ENCODE measurements at places on chromosomes 11 and 22.

DNA sequence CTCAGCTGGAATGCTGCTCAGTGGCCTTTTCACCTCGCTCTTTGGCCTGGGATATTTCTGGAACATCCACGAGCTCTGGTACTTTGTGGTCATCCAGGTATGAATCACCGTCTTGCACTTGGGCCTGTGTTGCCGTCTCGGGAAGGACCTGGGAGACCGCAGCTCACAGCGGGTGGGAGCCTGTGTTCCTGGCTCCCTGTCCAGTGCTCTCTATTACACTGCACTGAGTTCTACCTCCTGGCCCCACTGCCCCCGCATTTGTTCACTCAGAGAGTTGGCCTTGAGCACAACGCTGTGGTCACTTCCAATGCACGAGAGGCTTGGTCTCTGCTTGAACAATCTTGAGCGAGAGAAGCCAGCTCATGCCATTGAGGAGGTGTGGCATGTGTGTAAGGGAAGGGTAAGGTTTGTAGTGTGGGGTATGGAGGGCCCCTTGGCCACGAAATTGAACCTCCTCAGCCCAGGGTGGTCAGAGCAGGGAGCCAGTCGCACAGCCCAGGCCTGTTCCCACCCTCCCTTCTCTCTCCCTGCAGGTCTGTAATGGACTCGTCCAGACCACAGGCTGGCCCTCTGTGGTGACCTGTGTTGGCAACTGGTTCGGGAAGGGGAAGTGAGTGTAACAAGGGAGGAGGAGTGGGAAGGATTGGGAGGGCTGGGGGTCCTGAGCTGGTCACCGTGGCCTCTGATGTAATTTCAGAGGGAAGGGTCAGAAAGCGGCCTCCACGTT lies 16.2 kb downstream of the SLC37A2 start:
- DNase-seq = no peak

DNA sequence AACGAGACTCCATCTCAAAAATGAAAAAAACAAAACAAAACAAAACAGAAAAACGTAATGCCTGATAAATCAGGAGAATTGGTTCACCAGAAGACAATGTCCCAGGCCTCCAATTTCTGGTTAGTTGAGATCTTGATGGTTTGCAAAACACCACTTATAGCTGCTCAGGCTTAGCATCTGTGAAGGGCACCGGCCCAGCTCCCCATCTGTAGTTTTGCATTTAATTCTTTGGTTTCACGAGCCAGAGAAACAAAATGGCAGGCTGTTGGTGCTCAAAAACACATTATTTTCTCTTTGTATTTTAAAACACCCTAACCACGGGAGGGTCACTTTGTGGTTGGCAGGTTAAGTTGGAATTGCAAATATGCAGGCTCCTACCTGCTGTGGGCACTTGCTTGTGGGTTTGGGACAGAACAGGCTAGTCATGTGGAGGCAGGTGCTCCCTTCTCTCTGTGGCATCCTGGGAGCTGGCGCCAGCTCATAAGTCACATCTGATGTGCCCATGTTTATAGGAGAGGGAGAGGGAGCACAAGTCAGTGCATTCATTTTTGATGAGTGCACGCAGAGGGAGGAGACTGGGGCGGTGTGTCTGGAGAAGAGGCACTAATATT lies 145.9 kb downstream of the CEP164 start:
- no peak for DNase-seq

DNA sequence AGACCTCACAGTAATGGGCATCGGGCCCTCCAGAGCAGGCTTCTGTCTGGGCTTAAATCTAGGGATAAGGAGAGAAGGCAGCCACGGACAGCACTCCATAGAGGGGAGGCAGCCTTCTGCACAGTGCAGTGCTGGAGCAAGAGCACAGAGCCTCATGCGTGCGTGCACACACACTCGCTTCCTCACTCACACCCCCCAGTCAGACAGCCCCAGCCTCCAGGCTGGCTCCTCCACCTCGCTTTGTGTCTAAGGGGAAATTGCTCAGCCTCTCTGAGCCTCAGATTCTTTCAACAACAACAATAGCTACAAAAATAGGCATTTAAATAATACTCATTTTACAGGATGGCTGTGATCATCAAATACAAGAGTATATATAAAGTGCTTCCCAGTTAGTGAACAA lies 26.7 kb upstream of the ETS1 start:
- no peak for DNase-seq

DNA sequence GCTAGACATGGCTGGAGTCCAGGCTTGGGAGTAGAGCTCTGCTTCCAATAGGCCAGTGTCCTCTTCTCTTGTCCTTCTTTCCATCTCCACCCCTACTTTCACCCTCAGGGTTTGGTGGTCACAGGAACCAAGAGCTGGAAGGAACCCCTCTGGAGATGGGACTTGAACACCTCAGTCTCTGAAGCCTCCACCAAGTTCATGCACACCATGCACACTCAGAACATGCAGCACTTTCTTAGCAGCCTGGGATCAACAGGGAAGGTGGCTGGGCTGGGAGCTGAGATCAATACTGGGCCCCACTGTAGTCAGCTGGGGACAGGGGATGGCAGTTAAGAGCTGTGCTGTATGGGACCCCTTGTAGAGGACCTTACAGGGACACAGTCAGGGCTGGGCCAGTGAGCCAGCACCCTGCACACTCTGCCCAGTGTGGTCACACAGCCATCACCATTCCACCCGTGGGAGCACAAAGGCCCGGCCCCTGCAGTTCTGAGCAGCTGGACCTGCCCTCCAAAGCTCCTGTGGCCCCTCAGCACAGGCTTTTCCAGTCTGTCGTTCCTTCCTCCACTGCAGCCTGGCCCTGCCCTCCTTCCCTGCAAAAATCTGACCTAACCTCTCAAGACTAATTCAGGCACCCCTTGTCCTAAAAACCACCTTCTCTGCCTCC lies 47.7 kb downstream of the GAB4 start:
- no peak for DNase-seq

DNA sequence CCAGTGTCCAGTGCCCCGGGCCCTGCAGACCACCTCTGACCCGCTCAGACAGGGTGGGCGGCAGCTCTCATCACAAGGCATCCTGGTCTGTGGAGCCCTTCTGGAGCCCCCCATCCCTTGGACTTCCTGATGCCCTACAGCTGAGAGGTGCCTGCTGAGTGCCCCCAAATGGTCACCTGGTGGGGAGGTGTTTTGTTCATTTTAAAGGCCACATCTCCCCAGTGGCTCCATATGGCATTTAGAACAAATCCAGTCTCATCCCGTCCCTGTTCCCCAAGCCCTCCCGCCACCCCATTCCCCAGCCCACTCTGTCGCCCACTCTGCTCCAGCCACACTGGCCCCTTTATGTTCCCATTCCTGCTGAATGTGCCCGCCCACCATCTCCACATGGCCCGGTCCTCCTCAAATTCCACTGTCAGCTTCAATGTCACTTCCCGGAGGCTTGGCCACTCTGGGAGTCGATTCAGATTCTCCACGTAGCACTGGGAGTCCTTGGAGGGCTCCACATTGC lies 32.8 kb downstream of the OSBPL5 start:
- no peak for DNase-seq

- DNase-seq = no peak
Observed at GRCh38 chr11:10896493-10896892, 38.6 kb upstream of the ZBED5 start.

GRCh38 chr11:131064373-131064991 lies 148.2 kb upstream of the SNX19 start:
- no peak for DNase-seq

GRCh38 chr11:1447845-1448825 lies 38.4 kb downstream of the MOB2 start:
- DNase-seq = no peak

DNA sequence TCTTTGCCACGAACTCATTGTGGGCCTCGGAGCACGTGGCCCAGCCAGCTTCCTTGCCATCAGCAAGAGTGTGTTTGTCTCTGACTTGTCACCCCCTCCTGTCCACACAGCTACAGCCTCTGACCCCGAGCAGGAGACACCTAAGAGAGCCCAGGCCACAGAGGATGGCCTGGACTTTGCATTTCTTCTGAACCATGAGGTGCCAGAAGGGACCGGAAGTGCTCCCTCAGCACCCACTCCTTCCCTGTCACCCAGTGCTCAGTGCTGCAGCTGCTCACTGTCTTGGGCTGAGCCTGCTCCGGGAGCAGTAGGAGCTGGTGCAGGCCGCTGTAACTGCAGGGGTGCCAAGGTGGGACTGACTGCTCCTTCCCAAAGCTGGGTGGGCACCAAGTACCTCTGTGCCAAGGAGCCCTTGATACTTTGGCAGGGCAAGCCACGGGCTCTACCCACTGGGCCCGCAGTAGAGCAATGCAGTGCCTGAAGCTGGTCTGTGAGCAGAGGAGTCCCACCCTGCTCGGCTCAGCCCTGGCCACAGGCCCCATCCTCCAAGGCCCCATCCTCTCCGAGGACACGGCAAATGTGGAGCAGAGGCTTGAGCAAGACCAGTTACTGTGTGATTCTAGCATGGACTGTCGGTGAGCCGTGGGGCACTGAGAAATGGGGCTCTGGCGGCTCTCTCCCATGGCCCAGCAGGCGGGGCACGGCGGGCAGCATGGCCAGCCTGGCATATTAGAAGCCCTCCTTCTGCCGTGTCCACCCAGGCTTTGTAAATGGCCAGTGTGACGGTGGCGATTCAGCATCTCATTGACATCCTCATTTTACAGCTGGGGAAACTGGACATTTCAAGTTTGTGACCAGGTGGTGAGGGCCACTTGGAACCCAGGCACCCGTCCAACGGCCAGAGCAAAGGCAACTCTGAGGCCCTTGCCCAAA lies 6.3 kb downstream of the GRK2 start:
- no peak for DNase-seq
